ENCODE measurements at places on chromosomes 1 and 21. TPM values are rescaled to one million over a fixed set of nuclear protein-coding genes. Genes with fewer than 3 reads are reported as not detected.

- H3K27me3 ChIP-seq = peaks cover 1% of the 10 kb centered on the region
- no peaks in the 10 kb centered on the region for H3K36me3 ChIP-seq
- H3K4me3 ChIP-seq = no peak overlapping the region
Observed at GRCh38 chr1:36116901-36117300, 8.1 kb downstream of the COL8A2 start.

DNA sequence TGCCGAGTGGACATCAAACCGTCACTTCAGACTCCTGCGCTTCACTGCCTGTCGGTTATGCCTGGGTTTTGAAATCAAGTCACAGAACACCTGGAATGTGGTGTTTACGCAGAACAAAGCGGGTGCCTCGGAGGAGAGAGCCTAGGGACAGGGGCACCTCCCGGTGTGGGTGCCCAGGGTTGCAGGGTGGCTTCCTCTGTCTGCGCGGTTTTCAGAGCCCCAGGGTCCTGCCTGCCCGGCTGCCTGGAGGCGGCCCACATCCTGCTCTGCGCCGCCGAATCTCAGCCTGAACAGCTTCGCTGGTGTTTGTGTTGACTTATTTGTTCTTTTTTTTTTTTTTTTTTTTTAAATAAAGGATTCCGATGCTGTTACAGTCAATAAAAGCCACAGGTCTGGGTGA lies 113.5 kb upstream of the COL6A1 start:
- H3K36me3 ChIP-seq = no peaks in the 10 kb centered on the region
- DNase-seq = no peak
- no peaks in the 10 kb centered on the region for H3K27me3 ChIP-seq
- H3K4me1 ChIP-seq = no peaks in the 10 kb centered on the region

- no peaks in the 10 kb centered on the region for H3K36me3 ChIP-seq
- peaks cover 12% of the 10 kb centered on the region for H3K4me1 ChIP-seq
- no peaks in the 10 kb centered on the region for H3K27me3 ChIP-seq
- H3K4me3 ChIP-seq = no peak overlapping the region
- H3K27ac ChIP-seq = no peak overlapping the region
Observed at GRCh38 chr1:18735224-18735997, 104.8 kb downstream of the PAX7 start.

The SIM2 gene
- not detected for total RNA-seq
